ENCODE measurements at places on chromosomes 11 and 22. TPM values are rescaled to one million over a fixed set of nuclear protein-coding genes. Genes with fewer than 3 reads are reported as not detected.

DNA sequence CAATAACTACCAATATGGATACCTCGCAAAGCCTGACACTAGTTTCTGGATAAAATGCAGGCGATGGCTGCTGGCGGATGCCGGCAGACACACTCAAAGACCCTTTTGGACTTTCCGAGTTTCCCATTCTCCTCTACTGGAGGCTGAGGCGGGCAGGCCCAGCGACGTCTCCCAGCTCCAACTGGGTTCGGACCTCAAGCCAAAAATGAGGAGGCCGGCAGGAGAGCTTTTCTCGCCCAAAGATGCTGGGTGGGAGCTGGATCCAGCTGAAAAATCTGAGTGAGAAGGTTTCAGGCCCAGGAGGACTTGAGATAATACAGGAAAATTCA lies 428 bp upstream of the FEZ1 start:
- no peak for DNase-seq

GRCh38 chr22:37219533-37219932 lies 7.3 kb upstream of the SSTR3 start:
- no peak for DNase-seq

DNA sequence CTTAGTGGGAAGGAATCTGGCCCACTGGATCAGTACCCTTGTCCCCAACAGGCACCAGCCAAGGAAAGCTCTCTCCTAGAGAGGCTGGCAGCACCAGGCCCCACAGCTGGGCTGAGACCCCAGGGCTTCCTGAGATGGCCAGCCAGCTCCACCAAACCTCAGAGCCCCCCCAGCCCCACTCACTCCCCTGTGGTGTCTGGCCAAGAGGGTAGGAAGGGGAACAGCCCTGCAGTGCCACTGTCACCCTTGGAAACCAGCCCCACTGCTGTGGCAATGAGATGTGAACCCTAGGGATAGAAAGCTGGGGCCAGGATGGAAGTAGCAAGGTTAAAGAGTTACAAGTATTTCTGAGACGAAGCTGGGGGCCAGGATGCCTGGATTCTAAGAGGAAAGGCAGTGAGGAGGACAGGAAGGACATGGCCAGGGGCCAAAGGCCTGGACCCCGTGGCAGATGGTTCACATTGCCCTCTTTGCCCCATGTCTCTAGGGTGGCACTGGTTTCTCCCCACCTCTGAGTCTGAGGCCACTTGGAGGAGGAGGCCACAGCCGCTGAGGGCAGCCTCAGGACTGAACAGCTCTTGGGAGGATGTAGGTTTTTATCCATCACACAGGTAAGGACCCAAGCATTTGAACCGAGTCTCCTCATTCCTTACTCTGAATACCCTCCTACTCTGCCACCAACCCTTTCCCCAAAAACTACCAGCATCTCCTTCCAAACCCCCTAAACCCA lies 28.8 kb downstream of the NRXN2 start:
- no peak for DNase-seq

DNA sequence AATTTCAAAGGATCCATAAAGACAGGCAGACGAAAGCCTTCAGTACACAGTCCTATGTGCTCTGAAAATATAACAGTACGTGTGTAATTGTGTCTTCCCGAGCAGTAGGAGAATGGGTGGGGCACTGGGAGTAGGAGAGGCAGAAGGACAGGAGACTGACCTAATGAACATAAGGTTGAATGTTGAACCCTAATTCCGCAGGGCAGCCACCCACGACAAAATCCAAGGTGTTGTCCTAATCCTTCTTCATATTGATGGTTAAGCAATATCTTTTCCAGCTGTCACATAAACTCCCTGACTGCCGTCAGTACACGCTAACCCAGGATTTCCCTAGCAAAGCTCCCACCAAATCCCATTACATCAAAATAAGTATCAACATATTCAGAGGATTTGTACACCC lies 34.5 kb downstream of the SPATA19 start:
- no peak for DNase-seq

- DNase-seq, result peak; percentile 90
Measured at GRCh38 chr22:20606041-20606783, 98.8 kb downstream of the MED15 start.

DNA sequence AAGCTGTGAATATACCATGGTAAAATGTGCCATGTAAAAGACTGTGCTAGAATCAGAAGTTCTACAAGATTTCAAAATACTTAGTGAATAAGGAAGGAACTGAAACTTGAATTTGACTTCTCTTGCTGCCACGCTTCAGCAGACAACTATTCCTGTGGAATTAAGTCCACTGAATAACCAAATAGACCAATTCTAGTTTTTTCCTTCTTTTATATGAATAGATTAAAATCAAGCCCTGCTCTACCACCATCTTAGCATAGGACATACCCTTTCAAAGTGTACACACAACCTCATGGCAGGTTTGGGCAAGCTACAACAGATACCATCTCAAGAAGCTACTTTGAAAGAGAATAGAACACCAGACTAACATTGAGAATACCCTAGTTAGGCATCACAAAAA lies 23.4 kb upstream of the CLNS1A start:
- no peak for DNase-seq

DNA sequence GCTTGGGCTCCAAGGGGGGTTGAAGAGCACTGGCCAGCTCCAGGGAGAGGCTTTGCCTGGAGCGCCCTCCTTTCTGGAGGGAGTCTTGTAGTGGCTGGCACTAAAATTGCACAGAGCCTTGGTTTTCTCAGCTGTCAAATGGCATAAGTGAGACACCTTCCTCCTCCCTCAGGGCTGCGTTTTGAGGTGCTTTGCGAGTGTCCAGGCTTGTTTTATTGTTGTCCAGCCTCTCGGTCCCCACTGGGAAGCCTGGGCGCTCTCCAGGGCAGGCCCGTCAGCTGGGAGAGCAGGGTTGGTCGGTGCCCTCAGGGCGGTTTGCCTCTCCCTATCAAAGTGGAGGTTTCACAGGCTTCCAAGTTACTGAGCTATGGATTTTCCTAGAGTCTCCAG lies 149.3 kb upstream of the B3GAT1 start:
- no peak for DNase-seq

DNA sequence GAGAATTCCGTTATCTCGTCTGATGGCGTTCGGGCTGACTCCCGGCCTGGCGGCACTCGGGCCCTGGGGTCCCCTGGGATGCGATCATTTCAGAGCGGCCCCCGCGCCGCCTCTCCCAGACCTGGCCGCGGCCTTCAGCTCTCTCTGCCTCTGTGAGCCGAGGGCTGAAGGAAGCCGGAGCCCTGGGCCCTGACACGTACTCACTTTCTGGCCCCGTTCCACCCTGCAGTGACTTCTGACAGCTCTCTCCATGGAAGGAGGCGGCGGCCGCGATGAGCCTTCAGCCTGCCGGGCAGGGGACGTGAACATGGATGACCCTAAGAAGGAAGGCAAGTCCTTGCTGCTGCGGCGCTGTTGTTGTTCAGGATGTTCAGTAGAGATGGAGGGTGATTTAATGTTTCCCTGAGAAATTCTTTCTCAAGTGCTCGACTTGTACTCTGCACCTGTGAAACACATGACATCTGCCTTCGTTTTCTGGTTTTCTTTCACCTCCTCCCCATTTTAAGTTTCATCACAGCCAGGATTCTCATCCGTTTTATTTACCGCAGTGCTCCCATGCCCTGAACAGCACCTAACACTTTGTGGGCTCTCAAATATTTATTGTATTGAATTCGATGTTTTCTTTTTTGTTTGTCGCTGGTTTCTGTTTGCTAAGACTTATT lies 612 bp downstream of the GTSE1 start:
- DNase-seq, result no peak

MMP12 gene
- polyA plus RNA-seq, result not detected

DNA sequence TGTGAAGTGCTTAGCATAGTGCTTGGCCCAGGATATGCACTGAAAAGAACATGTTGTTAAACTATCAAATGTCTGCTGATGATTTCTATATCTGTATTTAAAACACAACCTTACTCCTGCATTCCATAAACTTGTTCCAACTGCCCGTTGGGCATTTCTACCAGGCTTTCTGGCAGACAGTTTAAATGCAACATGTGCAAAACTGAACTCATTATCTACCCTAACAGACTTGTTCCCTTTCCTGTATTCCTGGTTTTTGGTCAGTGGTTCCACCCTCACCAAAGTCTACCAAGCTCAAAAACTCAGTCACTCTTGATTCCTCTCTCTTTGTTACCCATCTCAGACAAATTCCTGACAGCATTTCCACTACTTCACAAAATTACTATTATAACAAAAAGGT lies 6.5 kb upstream of the RAB38 start:
- DNase-seq, result no peak

DNA sequence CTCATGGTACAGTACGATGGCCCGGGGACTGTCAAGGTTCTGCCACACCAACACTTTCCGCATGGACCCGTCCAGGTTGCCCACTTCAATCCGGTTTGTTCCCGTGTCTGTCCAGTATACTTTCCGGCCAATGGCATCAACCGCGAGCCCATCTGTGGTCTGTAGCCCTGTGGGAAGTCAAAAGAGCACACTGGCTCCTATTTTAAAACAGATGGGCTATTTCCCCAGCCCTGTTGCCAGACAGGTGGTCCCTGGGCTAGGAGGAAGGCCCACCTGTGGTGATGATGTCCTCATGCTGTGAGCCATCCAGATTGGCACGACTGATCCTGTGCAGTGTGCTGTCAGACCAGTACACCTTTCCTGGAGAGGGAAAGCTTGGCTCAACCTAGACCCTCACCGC lies 30.4 kb upstream of the CKAP5 start:
- DNase-seq, result no peak

CCDC88B gene
- polyA plus RNA-seq, result 5.3 TPM

DNA sequence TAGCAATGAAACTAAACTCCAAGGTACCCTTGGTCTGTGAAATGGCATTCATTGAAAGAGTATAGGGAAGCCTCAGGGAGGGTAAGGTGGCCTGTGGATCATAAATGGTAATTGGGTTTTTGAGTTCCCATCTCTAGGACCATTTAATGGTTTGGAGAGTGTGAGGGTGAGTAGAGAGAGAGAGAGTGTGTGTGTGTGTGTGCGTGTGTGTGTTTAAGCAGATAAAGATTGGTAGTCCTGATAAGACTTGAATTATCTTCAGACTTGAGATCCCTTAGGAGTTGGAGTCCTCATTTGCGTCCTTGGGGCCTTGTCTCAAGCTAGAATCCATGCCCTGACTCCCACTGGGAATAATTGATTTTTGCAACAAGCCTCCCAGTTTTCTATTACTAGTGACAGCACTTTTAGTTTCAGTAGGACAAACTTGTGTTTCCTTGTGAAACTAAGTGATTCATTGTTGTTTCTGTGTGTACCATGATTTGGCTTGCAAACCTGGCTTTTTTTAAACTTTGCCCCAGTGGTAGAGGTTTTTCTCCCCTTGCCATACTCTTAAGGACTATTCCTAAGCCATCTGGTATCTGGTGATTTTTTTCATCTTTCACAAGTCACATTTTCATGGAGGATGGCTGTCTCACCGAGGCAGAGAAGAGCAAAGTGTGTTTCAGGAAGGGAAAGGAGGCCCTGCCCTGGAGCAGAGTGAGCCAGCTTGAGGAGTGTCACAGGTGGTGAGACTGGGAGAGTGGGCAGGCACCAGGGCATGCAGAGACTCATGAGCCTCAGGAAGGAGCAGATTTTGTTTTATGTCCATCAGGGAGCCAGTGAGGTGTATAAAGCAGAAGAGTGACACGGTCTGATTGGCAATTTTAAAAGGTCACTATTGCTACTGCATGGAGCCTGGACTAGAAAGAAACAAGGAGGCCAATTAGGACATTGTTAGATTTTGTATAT lies 26.7 kb downstream of the ALKBH3 start:
- DNase-seq, result no peak

DNA sequence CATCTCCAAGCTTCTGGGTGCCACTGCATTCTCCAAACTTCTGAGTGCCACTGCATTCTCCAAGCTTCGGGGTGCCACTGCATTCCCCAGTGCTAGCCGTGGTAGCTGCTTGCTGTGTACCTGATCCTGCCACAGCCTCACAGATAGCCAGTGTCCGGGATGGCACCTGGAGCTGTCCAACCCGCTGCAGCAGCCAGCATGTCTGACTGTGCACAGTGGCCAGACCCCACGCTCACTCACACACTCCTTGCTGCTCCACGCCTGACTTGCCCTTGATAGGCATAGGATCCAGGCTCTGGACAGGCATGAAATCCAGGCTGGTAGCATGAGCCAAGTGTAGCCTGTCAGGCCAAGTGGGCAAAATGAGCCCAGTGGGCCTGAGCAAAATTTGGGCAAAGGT lies 465.0 kb downstream of the GUCY1A2 start:
- DNase-seq, result no peak

- no peak for DNase-seq
Measured at GRCh38 chr11:102912482-102912830, 37.7 kb upstream of the MMP12 start.

GRCh38 chr11:44235765-44236201 lies 74.2 kb downstream of the ALX4 start:
- peak; percentile 22 for DNase-seq

FREY1 gene
- polyA plus RNA-seq, result 0.21 TPM

DNA sequence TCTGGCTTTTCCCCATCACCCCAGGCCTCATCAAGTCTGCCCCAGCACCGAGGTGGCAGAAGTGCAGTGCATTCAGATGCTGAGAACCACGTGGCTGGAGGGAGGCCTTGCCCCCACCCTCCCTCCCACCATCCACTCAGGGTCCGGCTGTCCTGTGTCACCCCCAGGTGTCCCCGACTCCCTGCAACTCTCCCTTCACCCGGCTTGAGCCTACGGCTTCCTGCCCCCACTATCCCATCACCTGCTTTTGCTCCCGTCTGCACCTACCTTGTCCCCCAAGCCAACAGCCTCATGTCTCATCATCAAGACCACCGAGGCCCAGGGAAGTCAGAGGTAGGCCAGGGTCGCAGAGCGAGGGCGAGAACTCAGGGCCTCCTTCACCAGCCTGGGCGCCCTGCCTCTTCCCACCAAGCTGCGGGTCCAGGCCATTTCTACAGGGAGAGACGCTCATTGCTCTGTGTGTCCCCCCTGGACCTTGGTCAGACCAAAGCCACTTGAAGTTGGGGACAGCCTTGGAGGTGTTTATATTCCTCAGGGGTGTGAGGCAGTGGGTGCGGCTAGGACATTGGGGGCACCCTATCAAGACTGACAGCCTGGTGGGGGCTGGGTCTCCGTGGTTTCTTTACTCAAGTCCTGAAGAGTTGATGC lies 66.2 kb upstream of the CCND1 start:
- no peak for DNase-seq

DNA sequence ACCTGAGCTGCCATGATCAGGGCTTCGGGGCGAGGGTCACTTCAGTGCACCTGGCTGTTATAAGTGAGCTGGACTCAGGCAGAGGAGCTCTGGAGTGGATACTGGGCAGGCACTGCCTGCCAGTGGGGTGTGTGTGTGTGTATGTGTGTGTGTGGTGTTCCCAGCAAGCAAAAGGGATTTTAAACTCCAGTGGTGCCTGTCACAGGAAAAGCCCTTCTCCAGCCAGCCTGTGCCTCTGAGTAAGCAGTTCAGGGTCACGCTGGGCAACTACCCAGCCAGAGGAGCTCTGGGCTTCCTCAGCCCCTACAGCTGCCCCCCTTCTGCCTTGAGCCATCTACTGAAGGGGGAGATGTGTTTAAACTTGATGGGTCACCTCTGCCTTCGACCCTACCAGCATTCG lies 109.0 kb downstream of the OSBP2 start:
- no peak for DNase-seq

DNA sequence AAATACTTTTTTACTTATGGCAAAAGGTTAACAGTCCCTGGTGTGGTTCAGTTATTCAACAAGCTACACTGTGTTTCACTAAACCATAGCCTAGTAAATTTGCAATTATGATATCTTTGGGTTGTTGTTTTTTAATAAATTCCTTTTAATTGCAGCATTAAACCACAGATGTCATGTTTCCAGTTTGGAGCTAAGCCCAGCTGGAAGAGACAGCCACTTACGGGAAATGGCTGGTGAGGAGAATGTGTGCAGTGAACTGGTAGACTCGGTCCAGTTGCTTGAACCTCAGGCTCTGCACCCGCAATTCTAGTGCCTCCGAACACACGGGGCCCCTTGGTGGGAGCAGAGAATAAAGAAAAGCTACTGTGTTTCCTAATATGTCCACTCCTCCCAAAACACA lies 70.8 kb downstream of the WNT11 start:
- no peak for DNase-seq

Data from left lung (tissue), 14 donors.